ENCODE measurements at places on chromosomes 3 and 15.

GRCh38 chr3:161879470-161879869 lies 382.9 kb downstream of the OTOL1 start:
- DNase-seq: no peak

GRCh38 chr15:49852756-49853155 lies 231.9 kb downstream of the DTWD1 start:
- DNase-seq: no peak

DNA sequence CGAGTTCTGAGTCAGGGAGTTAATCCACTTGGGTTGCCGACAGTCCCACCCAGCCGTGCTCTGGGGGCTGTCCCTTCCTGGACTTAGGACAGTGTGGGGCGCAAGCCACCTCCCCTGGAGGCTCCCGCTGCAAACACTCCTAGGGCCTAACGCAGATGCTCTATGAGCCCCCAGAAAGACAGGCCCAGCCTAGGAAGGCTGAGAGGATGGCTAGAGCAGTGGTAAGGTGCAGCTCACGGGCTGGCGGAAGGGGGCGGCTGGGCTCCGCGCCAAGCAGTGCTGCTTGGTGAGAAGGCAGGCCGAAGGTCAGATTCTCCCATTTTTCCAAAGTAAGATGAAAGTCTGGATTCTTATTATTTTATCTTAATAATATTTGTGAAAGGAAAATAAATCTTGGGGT lies 84.6 kb upstream of the ALDH1L1 start:
- no peak for DNase-seq

GRCh38 chr3:37604336-37604833 lies 257.3 kb upstream of the CTDSPL start:
- no peak for DNase-seq

GRCh38 chr15:89321521-89322410 lies 12.9 kb downstream of the POLG start:
- no peak for DNase-seq

- DNase-seq: no peak
Observed at GRCh38 chr3:73007992-73008712, 11.5 kb downstream of the PPP4R2 start.

DNA sequence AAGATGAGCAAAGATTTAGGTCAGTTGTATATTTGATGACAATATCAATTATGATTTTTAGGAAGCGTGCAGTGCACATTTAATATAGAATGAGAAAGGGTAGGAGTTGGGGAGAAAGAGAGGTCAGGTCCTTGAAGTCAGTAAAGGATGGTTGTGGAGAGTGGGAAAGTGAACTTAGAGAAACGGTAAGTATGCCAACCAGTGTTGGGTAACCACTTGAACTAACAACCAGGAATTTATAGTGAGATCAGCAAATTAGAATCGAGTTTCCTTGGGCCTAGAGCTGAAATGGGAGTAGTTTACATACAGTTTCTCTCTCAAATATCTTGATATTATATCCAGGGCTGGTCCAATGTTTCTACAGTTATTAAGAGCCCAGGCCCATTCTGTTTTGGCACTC lies 188.5 kb upstream of the RBMS3 start:
- DNase-seq: no peak

- no peak for DNase-seq
Observed at GRCh38 chr3:49399461-49399860, 12.3 kb downstream of the RHOA start.

DNA sequence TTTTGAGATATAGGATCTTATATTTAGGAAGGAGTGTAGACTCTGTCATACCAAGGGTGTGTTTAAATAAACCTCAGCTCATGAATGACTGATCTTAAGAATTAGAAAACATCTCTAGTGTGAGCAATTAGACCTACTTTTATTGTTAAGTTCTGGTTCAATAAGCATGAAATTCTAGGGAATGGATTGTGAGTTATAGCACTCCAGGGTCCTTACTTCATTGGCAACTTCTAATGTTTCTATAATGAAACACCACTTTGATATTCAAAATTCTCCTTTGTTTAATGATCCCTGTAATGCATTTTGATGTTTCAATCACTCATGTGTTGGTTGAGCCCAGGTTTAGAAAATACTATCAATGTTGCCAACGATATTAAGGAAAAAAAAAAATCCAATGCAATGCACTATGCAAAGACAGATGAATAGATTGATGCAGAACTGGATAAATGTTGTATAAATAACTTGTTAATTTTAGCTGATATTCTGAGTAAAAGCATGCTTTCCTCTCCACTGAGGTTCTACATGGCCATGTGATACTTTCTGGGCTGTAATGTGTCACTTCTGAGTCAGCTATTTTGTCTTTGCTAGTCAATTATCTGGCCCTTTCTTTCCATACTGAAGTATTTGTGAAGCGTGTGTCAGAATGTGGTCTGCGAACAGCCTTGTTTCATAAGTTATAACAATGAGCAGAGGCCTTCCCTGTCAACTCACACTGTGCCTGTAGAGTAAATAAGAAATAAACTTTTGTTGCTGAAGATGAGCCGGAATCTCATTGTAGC lies 1035.9 kb downstream of the PLOD2 start:
- DNase-seq: no peak

DNA sequence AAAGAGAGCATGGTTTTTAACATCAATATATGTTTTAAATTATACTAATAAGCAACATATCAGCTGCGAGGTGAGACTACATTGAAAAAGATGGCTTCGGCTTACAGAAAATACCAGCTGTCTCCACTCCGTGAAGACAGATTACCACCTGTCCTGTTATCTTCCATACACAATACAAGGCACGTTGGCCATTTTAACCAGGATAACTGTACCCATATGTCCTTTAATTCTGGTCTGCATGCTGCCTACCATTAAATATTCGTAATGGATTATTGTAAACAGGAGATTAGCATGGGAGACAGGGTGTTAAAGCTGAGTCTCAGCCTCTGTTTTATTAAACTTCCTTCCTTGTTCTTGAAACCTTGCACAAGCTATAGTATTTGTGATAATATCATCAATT lies 855.5 kb downstream of the ROBO1 start:
- no peak for DNase-seq

DNA sequence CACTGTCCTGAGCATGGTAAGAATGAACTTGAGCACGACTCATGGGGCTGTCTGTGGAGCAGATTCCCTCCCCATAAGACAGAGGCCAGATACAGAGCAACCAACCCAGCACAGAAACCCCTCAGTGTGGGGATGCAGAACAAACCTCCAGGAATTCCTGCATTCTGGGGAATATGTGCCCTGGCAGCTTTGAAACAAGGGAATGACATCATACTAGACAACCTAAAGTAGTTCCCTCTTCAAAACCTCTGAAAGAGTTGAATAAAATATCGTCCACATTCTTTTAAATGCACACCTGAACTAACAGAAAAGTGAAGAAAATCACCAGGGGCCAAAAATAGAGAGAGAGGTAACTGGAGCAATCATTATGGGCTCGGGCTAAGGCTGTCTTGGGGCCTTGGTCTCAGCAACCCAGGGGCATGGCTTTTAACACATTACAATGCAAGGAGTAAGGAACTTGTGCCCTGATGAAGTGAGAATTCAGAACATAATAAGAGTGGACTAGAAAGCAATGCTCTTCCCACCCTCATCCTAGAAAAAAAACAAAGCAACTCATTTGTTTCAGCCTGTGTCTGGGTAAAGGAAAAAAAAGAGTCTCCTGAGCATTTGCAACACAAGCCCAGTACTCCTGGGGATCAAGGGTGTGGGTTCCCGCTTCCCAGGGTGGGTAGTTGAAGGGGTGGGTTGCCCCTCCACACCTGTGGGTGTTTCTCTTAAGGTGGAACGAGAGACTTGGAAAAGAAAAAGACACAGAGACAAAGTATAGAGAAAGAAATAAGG lies 43.9 kb downstream of the ADIPOQ start:
- no peak for DNase-seq

DNA sequence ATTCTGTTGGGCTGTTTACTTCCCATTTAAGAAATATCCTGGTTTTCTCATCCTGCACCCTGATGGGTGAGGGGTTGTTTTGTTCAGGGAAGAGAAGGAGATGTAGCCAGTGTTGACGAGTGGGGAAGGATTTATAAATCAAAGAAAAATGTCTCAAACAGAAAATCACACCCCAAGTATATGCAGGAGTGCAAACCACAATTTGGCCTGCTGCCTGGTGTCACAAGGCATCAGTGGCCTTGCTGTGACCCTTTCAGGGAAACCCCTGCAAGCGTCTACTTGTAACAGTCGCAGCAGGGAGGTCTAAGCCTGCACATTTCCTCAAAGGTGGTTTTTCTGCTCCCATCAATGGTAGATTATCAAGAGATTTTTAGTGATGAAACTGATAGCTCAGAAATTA lies 132.6 kb upstream of the LRRN1 start:
- no peak for DNase-seq

- DNase-seq: no peak
Observed at GRCh38 chr15:85141726-85142125, 160.1 kb downstream of the PDE8A start.

DNA sequence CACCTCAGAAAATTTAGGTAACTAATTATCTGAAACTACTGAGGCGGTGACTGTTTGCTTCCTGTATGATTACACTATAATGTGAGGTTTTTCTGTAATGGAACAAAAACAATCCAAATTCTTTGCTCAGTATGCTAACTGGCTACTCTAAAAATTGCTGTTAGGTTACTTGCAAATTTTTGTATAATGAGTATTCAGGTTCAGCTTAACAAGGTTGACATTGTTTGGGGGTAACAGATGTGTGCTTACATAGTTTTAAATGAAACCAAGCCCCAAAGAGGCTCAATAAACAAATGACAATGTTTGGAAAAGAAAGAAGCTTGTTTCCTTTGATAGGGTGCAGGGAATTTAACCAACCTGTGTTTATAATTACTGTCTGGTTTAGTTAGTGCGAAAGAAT lies 414.5 kb upstream of the MDFIC2 start:
- DNase-seq: no peak

- DNase-seq: no peak
Observed at GRCh38 chr15:85164841-85165466, 183.3 kb downstream of the PDE8A start.

DNA sequence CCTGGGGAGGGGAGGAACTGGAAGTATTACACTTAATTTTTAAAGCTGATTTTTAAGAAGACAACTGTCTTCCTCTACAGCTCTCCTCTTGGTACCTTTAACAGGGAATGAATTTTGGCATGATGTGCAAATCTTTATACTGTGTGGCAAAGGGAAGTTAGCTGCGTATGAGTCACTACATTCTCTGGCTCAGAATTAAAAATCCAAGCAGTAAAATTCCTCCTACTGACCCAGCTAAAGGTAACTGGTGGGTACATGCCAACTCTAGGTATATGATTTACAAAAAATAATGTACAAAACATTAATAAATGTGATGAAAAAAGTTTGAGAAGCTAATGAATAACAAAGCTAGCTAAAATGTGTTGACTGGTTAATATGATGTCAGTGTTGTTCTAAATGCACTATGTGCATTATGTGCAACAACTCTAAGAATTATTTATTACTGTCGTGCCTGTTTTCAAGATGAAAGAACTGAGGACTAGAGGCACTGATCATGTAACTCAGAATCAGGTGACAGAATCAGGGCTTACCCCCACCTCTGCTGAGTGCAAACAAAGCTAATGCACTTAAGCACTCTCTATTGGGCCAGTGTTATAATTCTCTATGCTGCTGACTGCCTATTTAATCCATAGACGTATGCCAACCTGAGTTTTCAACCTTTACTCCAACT lies 194.7 kb upstream of the CADPS start:
- no peak for DNase-seq

- DNase-seq: no peak
Observed at GRCh38 chr3:179969525-179969924, 67.2 kb downstream of the PEX5L start.

- DNase-seq: no peak
Observed at GRCh38 chr15:83762367-83762766, 108.4 kb downstream of the ADAMTSL3 start.

DNA sequence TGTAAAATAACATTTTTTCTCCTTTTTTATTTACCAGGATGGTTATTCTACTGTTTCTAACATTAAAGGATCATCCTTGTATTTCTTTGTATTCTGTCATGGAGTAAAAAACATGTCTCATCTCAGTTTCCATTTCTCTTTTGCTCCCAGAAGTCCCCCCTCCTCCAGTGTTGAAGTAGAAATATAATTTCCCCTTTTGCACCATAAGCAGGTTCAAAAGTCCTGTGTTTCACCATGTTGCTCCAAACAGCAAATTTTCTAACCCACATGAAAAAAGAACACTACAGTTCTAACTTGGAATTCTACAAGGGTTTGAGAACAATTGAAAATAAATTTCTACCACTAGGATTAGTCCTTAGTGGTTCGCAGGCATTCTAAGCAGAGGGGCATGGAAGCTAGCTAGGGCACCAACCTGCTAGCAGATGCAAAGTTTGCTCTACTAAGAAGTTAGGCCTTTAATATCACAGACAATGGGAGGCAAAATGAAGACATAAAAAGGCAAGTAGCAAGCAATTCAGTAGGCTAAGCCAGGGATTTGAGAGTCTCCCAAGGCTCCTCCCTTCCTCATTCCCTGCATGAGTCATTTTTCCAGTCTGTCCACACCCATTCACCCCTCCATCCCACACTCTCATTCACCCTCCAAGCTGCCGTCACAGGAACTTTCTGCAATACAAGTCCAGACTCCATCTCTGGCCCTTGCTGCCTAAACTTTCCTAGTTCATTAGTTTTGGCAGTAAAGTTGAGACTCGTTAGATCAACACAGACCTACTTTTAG lies 2.3 kb upstream of the MBNL1 start:
- no peak for DNase-seq

- DNase-seq: no peak
Observed at GRCh38 chr3:129624347-129625071, 18.0 kb upstream of the PLXND1 start.

DNA sequence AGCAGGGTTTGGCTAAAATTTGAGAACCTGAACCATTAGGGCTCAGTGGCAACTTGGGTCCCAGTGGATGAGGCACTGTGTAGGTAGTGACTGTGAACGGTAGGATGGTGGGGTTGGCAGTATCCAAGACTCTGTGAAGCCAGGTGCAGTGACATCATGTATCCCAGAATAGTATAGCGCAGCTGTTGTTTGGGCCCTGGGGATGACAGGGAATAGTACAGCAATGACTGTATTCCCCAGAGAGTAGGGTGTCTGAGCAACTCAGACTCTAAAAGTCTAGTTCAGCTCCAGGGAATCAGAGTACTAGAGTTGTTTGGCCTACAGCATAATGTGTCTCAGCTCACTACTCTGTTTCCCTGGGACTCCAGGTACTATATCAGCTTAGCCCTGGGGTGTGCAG lies 20.7 kb upstream of the PPP2R3A start:
- DNase-seq: no peak

DNA sequence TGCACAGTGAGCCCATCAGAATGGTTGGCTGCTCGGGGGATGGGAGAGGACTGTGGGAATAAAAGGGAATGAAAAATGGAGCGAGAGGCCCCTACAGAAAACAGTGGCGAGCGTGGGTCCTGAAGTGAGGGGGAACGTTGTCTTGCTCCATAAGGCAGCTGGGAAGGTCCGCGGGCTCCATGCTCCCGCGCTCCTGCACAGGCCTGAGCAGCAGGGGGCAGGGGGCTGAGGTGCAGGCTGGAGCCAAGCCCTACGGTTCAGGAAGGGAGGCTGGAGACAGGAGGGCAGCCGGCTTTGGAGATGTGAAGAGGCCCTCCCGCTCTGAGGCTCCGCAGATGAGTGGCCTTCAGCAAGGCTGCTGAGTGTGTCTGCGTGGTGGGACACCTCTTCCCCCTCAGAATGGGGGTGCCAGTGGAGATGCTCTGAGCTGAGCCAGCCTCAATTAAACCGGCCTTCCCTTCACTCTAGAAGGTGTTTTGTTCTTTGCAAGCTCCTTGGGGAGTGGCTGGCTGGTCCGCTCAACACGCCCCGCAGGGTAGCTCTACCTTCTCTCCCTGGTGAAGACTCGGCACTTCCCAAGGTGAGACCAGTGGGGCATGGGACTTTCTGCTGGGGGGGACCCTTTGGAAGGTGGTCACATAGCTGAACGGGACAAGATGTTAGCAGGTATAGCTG lies 208.0 kb downstream of the XXYLT1 start:
- no peak for DNase-seq

All from stimulated activated CD8-positive, alpha-beta memory T cell treated with anti-CD3 and anti-CD28 coated beads, Interleukin-4, amount 100 ng/mL, for 1 hour (primary cell).